HAP-1 (cell line): ENCODE measurements at places on chromosomes 12 and 14.

DNA sequence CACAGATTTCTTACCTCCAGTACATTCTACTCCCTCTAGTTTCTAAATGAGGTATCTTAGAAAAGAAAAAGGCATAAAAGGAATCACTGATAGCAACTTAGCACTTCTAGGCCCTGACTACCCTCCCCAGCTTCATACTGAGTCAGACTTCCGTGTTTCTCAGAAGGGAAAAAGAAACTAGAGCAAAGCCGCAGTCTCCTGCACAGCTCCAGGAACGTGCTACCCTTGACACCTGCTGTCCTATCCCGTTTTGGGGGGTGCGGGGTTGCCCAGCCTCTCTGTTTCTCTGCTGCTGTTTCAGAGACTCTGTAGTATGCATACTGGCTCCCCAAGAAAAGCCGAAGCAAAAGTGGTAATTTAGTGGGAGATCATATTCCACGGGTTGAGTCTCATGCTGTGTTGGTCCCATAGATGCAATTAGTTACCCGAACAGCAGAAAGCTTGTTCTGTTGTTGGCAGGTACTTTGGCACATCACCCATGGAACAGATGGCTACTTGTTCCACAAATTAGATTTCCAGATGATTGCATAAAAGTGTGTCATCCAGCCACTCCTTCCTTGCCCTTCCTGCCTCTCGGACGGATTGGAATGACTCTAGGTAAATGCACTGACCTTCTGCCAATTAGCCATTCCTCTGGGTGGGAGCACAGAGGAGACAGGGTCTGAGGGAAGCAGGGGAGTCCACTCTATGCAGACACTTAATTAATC, 438.1 kb downstream of the FUT8 start:
- DNase-seq, result no peak

GRCh38 chr12:101858361-101858760, 19.0 kb upstream of the DRAM1 start:
- no peak for DNase-seq

DNA sequence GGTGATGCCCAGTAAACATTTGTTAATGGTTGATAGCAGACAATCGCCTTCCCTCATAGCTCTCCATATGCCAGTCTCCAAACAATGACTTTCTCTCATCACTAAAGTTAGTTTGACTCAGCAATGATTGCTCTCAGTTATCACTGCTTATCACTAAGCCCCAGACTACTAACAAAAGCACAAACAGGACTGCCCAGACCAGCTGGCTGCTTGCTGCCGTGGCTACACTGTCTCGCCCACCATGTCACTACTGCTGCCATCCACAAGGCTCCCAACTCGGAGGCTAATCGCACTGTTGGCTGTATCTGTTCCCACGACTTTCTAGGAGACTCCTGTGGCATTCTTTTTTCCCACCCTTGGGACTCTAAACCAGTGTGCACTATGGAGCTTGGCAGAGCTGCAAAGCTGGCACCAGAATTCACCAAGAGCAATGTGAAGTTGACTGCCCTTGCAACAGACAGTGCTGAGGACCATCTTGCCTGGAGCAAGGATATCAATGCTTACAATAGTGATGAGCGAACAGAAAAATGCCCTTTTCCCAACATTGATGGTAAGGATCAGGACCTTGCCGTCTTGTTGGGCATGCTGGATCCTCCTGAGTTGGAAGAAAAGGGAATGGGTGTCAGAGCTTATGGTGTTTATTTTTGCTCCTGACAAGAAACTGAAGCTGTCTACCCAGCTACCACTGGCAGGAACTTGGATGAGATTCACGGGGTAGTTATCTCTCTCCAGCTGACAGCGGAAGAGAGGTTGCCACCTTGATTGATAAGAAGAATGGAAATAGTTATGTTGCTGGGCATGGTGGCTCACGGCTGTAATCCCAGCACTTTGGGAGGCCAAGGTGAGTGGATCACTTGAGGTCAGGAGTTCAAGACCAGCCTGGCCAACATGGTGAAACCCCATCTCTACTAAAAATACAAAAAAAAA, 27.1 kb upstream of the NR2C1 start:
- no peak for DNase-seq

GRCh38 chr12:78269620-78270019, 438.9 kb downstream of the NAV3 start:
- DNase-seq, result no peak

DNA sequence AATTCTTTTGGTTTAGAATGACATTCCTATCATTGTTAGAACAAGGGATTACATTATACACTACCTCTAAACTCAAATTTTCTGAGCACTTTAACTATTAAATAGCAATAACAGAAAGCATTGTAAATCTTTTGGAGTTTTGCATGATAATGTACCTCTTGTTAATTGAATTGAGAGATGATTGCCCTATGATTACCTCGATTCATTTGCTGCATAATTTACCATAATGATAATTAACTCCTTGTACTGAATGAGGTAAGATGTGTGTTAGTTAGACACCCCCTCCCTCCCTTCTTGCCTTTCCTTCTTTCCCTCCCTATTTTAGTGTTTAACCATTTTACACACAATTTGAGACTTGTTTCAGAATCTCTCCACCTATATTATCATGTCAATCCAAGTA, 469.2 kb downstream of the DIO2 start:
- DNase-seq, result peak; percentile 14

- DNase-seq, result no peak
These were observed 12.6 kb downstream of the RASSF8 start for GRCh38 chr12:25970916-25971653.

DNA sequence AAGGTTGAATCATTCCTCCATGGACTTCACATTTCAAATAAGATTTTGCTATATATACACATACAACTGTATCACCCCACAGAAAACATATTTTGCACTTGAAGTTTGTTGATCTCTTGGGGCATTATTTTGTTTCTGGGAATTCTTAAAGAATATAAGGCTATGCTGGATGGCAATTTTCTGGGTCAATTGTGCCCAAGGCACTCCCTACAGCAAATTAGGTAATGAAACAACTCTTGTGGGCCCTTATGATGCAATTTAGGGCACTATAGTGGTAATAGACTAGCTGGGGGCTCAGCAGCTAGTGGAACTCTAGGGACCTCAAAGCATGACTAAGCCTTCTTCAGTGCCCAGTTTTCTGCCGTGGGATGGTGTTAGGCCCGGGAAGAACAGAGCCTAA, 444.4 kb downstream of the NRXN3 start:
- DNase-seq, result no peak

DNA sequence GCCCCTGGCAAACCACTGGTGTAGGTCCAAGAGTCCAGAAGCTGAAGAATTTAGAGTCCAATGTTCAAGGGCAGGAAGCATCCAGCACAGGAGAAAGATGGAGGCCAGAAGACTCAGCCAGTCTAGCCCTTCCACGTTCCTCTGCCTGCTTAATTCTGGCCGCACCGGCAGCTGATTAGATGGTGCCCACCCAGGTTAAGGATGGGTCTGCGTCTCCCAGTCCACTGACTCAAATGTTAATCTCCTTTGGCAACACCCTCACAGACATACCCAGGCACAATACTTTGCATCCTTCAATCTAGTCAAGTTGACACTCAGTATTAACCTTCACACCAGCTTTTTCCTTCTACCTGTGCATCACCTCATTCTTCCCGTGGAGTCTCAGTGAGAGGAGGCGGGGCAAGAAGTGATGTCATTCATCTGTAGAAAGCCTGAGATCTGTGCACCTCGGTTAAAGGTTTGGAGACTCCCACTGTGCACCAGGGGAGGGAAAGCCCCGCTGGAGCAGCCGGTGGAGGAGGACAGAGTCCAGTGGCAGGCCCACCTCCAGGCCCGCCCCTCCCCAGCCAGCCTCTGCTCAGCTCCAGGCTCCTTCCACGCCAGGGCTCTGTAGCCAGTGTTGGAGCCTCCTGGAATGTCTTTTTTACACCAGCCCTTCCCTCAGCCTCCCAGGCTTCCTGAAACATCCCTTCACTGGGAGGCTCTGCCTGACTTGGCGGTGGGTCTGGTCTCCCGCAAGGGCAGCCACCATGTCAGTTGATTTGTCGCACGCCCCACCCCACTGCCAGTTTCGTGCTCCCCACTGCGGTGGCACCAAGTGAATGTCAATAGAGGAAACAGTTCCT, 80.1 kb upstream of the DYNC1H1 start:
- no peak for DNase-seq

DNA sequence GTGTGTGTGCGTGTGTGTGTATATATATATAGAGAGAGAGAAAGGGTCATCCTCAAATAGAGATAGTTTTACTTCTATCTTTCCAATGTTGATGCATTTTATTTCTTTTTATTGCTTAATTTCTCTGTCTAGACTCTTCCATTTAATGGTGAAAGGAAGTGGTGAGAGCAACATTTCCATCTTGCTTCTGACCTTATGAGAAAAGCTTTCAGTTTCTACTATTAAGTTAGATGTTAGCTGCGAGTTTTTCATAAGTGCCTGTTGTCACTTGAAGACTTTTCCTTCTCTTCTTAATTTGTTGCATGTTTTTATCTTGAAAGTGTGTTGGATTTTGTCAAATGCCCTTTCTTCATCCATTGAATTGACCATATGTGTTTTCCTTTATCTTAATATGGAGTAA, 304.4 kb upstream of the FAR2 start:
- DNase-seq, result no peak

DNA sequence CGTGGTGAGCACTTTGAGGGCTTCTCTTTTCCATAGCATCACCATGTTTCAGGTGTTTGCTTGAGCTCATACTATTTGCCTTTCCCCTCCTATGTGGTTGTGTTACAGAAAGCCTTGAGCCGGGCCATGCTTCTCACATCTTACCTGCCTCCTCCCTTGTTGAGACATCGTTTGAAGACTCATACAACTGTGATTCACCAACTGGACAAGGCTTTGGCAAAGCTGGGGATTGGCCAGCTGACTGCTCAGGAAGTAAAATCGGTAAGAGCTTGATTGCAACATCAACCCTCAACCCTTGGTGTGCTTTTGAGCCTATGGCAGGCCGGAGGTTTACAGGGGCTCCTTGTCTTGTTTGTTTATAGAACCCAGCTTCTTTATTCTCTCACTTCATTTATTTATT, 8.1 kb downstream of the LETMD1 start:
- no peak for DNase-seq

GRCh38 chr14:105376521-105377440, 21.6 kb upstream of the TEX22 start:
- DNase-seq, result no peak

- peak; percentile 31 for DNase-seq
These were observed 41.4 kb downstream of the COX16 start for GRCh38 chr14:70317969-70318634.

- no peak for DNase-seq
These were observed 2.2 kb downstream of the KLRF1 start for GRCh38 chr12:9829483-9829882.

DNA sequence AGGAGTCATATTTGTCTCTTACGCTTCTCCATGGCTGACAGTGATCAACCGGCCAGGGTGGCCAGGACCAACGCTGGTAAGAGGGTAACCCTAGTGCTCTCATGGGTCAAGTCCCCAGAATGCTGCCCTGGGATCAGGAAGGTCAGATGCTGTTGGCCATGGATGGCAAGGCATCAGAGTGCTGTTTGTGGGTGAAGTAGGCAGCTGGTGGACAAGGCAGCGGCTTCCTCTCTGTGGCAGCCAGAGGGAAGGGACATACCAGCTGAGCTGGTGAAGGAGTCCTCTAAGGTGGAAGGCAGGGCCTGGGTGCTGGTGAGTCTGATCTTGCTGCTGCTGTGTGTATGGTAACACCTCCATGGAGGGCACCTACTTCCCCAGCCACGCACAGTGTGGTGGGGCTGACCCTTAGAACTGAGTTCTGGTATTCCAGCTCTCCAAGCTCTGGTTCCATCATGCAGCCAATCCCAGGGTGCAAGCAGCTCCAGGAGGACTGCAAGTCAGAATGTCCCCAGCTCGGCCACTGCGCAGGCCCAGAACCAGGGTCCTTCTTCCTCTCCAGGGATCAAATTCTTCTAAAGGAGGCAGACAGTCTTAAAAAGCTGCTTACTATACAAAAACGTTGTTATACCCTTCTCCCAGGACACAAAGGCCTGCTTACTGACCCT, 13.4 kb upstream of the SMOC1 start:
- DNase-seq, result no peak

- DNase-seq, result peak; percentile 67
These were observed 69.4 kb downstream of the CD163L1 start for GRCh38 chr12:7374423-7375144.

DNA sequence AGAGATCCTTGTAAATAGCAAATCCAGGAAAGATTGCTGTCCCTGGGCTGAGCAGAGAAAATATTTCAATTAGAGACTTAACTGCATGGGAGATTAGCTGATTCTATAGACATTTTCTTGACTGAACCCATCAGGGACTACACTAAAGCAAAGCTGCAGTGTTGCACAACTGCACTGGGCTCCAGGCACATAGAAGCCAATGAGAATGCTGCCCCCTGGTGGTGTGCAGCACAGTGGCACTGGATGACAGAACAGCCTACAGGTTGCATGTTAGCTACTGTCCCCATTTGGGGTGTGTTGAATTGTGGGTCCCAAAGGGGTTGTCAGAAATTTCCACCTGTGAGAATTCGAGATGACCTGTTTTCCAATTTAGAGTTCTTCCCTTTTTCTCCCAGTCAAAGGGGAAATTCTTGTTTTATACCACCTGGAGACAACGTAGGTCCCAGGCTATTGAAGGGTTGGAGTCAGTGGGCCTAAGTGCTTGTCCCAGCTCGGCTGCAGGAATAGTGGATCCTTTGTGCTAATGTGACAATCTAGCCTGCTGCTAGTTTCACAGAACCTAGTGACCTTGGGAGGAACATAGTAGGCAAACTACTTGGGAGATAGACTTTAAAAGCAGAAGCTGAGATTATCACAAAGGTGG, 114.7 kb downstream of the SLC8A3 start:
- DNase-seq, result peak; percentile 25

GRCh38 chr14:28661171-28661772, 105.3 kb upstream of the FOXG1 start:
- DNase-seq, result peak; percentile 59

GRCh38 chr14:57848353-57848752, 17.5 kb downstream of the SLC35F4 start:
- DNase-seq, result no peak

GRCh38 chr12:106766393-106766826, 8.1 kb upstream of the RIC8B start:
- no peak for DNase-seq

GRCh38 chr12:25372969-25373817, 122.5 kb upstream of the KRAS start:
- no peak for DNase-seq

DNA sequence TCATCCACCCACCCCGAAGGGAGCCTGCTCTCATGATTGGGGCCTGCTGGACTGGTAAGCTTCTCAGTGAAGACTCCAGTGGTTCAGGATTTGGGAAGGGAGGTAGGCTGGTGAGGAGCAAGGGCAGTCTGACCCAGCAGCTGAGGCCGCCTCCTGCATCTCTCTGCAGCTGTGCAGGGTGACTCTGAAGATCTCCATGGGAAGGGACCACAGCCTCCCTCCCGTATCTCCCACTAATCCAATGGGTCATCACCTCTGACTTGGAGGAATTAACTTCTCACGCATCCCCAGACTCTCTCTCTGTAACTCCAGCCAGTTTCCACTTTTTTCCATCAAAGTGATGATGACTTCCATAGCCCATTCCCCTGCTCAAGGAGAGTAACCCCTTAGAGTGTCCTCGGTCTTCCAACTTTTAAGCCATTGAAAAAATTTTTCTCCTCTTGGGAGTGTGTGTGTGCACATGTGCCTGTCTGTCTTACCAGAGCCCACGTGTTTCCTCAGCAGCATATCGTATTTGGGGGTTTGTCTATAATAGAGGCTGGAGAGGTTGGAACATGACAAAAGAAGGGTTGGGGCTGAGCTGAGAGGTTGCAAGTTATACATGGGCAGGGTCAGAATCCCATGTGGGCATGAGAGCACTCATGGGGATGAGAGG, 11.3 kb downstream of the CLSTN3 start:
- DNase-seq, result no peak

- DNase-seq, result no peak
These were observed 453.7 kb upstream of the RGS6 start for GRCh38 chr14:71478542-71478941.
